ENCODE measurements at places on chromosomes 5 and 9. TPM values are rescaled to one million over a fixed set of nuclear protein-coding genes. Genes with fewer than 3 reads are reported as not detected.

The RHOBTB3 gene
- 33.4 TPM for total RNA-seq

The SARDH gene
- 13.1 TPM for total RNA-seq

The ZFP2 gene
- 1.4 TPM for total RNA-seq

The DNM1 gene
- total RNA-seq, result 0.94 TPM

The FANCC gene
- 4.8 TPM for total RNA-seq

- H3K4me3 ChIP-seq, result no peak overlapping the region
- no peaks in the 10 kb centered on the region for H3K4me1 ChIP-seq
- DNase-seq, result no peak
- H3K27ac ChIP-seq, result no peak overlapping the region
- no peaks in the 10 kb centered on the region for H3K36me3 ChIP-seq
Observed at GRCh38 chr5:169424670-169425378, 123.9 kb upstream of the SLIT3 start.

GRCh38 chr9:89519366-89519805 is 21.5 kb upstream of the SEMA4D start:
- H3K4me3 ChIP-seq, result no peak overlapping the region
- no peaks in the 10 kb centered on the region for H3K27me3 ChIP-seq
- peaks cover 53% of the 10 kb centered on the region for H3K4me1 ChIP-seq

GRCh38 chr9:68822596-68823165 is 117.6 kb downstream of the PIP5K1B start:
- no peaks in the 10 kb centered on the region for H3K4me1 ChIP-seq
- no peak overlapping the region for H3K27ac ChIP-seq
- no peak overlapping the region for H3K4me3 ChIP-seq
- no peak for DNase-seq

DNA sequence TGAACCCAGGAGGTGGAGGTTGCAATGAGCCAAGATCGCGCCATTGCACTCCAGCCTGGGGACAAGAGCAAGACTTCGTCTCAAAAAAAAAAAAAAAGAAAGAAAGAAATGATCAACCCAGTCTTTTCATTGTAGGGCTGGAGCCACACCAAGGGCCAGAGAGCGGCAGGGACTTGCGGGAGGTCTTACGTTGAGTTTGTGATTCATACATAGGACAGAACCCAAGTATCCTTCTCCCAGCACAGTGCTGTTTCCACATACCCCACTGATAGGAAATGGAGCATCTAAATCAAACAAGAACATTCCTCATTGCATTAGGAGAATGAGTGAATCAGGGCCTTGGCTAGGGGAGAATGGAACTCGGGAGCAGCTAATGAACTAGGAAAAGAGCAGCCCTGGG is 3.5 kb upstream of the TNIP1 start:
- peaks cover 45% of the 10 kb centered on the region for H3K4me1 ChIP-seq
- H3K36me3 ChIP-seq, result no peaks in the 10 kb centered on the region
- H3K27me3 ChIP-seq, result no peaks in the 10 kb centered on the region
- no peak overlapping the region for H3K27ac ChIP-seq
- DNase-seq, result no peak
- H3K4me3 ChIP-seq, result no peak overlapping the region

DNA sequence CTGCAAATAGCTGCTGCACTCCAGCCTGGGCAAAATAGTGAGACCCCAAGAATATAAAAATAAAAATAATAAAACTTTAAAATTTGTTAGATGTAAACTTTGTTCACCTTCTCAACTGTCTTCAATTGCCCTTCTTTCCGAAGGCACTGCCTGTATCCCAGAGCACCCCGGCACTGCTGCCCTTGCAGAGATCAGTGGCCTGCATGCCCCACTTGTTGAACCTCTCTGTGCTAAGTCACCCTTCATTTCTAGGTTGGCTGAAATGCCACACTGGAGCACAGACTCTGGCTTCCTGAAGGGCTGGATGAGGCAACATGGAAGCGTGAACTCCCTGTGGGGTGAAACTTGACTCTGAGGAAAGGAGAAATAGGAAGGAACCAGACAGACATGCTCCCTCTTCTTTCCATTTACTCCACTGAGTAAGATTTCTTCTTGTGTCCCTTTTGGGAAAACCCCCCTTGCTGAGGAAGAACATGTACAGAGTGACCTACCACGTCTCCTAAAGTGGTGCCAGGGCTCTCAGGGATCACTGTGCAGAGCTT is 8.4 kb upstream of the JMY start:
- no peak overlapping the region for H3K27ac ChIP-seq
- no peak overlapping the region for H3K4me3 ChIP-seq
- H3K27me3 ChIP-seq, result no peaks in the 10 kb centered on the region
- H3K36me3 ChIP-seq, result no peaks in the 10 kb centered on the region

- H3K27me3 ChIP-seq, result no peaks in the 10 kb centered on the region
- peaks cover 27% of the 10 kb centered on the region for H3K36me3 ChIP-seq
- H3K27ac ChIP-seq, result no peak overlapping the region
- no peak overlapping the region for H3K4me3 ChIP-seq
Observed at GRCh38 chr5:168552146-168552545, 23.0 kb downstream of the FBLL1 start.

DNA sequence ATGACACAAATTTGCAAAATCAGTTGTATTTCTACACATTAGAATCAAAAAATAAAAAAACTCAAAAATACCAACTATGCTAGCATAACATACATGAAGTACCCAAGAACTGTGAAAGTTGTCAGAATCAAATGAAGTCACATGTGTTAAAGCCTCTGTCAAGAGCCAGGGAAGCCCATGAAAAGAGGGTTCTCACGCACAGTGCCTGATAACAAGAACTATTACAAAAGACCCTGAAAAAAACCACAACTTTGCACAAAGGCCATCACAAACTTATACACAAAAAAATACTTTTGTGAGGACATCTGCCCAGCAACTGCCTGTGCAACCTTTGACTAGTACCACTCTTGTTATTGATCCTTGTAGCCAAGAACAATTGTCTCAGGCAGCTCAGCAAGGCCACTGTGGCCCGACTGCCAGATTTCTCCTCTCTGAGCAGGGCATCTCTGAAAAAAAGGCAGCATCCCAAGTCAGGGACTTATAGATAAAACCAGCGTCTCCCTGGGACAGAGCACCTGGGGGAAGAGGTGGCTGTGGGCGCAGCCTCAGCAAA is 28.9 kb upstream of the HNRNPA0 start:
- no peak overlapping the region for H3K4me3 ChIP-seq
- H3K36me3 ChIP-seq, result no peaks in the 10 kb centered on the region
- no peaks in the 10 kb centered on the region for H3K4me1 ChIP-seq
- H3K27me3 ChIP-seq, result no peaks in the 10 kb centered on the region
- DNase-seq, result no peak
- H3K27ac ChIP-seq, result no peak overlapping the region

DNA sequence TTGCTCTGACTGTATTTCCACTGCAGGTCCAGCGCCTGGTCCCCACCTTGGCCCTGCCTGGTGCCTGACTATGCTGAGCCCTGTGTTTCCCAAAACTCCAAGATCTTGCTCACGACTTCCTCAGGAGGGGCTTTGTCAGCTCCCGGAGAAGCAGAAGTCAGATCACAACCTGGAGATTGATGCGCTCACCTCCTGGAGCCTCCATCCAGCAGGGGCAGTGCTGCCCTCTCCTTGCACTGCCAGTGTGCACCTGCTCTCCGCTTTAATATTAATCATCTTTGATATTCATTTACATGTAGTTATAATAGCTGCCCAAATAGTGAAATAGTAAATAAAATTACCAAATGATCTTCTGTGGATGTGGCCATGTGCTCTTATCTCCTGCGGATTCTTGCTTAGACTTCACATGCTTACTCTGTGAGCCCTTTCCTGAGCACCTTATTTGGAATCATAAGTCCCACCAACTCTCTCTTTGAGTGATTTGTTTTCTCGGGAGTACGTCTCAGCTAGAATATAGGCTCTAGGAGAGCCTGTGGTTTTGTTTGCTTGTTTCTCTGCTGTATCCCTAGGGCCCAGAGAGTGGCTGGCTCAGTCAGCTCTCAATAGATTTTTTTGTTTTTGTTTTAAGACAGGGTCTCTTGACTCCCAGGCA is 17.4 kb downstream of the MAML1 start:
- H3K4me1 ChIP-seq, result no peaks in the 10 kb centered on the region
- no peak overlapping the region for H3K27ac ChIP-seq
- no peak for DNase-seq
- no peak overlapping the region for H3K4me3 ChIP-seq
- peaks cover 19% of the 10 kb centered on the region for H3K36me3 ChIP-seq

GRCh38 chr5:104793755-104794080 is 1231.1 kb upstream of the NUDT12 start:
- no peaks in the 10 kb centered on the region for H3K4me1 ChIP-seq
- H3K36me3 ChIP-seq, result no peaks in the 10 kb centered on the region
- DNase-seq, result no peak
- H3K27me3 ChIP-seq, result no peaks in the 10 kb centered on the region
- no peak overlapping the region for H3K27ac ChIP-seq

DNA sequence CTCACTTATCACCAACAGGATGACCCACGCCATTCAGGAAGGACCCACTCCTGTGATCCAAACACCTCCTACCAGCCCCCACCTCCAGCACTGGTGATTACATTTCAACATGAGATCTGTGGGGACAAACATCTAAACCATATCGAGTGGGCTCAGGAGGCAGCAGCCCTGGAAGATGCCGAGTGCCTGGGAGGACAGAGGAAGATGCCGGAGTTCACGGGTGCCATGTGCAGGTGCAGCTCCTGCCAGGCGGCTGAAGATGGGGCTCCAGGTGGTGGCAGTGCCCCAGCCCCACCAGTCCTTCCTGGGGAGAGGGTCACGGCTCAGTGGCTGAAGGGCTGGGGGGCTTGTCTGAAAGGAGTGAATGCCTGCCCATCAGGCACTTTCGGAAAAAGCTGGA is 6.1 kb upstream of the CEP72 start:
- H3K27ac ChIP-seq, result no peak overlapping the region
- peaks cover 4% of the 10 kb centered on the region for H3K4me1 ChIP-seq
- DNase-seq, result no peak
- no peak overlapping the region for H3K4me3 ChIP-seq
- H3K27me3 ChIP-seq, result peaks cover 17% of the 10 kb centered on the region
- H3K36me3 ChIP-seq, result no peaks in the 10 kb centered on the region

GRCh38 chr5:173197375-173197891 is 37.6 kb downstream of the NKX2-5 start:
- H3K27me3 ChIP-seq, result peaks cover 22% of the 10 kb centered on the region
- no peaks in the 10 kb centered on the region for H3K4me1 ChIP-seq
- H3K4me3 ChIP-seq, result no peak overlapping the region
- H3K36me3 ChIP-seq, result no peaks in the 10 kb centered on the region

DNA sequence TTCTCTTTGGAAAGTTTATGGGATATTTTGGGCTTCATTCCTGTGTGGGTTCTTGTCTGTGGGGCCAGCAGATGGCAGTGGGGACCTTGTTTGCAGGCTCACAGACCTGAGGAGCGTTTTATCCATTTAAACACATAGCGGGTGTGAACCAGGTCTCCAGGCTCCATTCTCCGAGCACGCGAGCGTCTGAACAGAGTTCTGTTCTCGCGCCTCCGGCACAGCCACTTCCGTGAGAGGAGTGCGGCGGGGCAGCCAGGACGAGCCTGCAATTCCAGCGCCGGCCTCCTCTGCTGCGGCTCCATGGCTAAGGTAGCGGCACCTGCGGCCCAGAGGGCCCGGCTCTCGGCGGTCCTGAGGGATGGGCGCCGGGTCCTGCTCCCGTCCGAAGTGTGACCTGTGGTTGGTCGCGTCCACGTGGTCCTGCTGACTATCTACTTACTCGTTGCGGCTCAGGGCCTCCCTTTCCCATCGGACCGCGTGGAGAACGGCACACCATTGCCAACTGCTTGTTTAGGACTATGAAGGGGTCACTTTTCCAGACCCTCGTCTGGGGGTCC is 7.3 kb downstream of the NRARP start:
- no peak overlapping the region for H3K27ac ChIP-seq
- peaks cover 55% of the 10 kb centered on the region for H3K27me3 ChIP-seq
- H3K4me3 ChIP-seq, result no peak overlapping the region

- no peaks in the 10 kb centered on the region for H3K4me1 ChIP-seq
- no peak within 1 kb of the TSS for H3K4me3 ChIP-seq
- H3K36me3 ChIP-seq, result no peaks in the 10 kb centered on the region
- DNase-seq, result no peak
- no peak within 1 kb of the TSS for H3K27ac ChIP-seq
Observed at GRCh38 chr5:140833993-140834392, at the start of gene PCDHA7. PCDHA7 (plus strand) TSS chr5:140834269; CDS start chr5:140834384, 115 bp downstream.

DNA sequence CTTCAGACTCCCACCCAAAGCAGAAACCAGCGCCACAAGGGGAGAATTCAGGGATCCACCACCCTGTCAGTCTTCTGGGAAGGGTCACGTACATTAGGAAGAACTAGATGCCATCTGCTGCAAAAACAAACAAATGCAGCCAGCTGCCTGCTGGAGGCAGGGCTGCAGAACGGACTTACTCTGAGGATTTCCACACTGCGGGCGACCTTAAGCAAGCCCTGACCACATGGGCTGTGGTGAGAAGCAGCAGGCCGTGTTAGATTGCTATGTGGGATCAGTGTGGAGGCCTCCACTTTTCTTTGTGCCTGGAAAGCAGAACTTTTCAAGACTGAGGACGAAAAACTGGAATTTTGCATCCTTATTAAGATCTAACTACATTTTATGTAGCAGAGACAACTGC is 13.4 kb upstream of the LTC4S start:
- H3K27me3 ChIP-seq, result no peaks in the 10 kb centered on the region
- H3K27ac ChIP-seq, result no peak overlapping the region
- H3K4me1 ChIP-seq, result no peaks in the 10 kb centered on the region

- H3K36me3 ChIP-seq, result peaks cover 18% of the 10 kb centered on the region
- no peaks in the 10 kb centered on the region for H3K27me3 ChIP-seq
- H3K27ac ChIP-seq, result no peak overlapping the region
- H3K4me3 ChIP-seq, result no peak overlapping the region
- no peaks in the 10 kb centered on the region for H3K4me1 ChIP-seq
Observed at GRCh38 chr9:136354592-136355085, 8.9 kb downstream of the DNLZ start.

GRCh38 chr5:101163088-101163487 is 260.0 kb upstream of the ST8SIA4 start:
- H3K4me3 ChIP-seq, result no peak overlapping the region
- no peaks in the 10 kb centered on the region for H3K4me1 ChIP-seq

Measured in thymus (tissue), 14 donors.